Stimulated activated CD4-positive, alpha-beta T cell treated with anti-CD3 and anti-CD28 coated beads, Interleukin-1b, Interleukin-23, amount 100 ng/mL, for 1 hour (primary cell): ENCODE measurements at places on chromosomes 12 and 14.

GRCh38 chr12:89436062-89436461 is 83.8 kb upstream of the DUSP6 start:
- no peak for DNase-seq

DNA sequence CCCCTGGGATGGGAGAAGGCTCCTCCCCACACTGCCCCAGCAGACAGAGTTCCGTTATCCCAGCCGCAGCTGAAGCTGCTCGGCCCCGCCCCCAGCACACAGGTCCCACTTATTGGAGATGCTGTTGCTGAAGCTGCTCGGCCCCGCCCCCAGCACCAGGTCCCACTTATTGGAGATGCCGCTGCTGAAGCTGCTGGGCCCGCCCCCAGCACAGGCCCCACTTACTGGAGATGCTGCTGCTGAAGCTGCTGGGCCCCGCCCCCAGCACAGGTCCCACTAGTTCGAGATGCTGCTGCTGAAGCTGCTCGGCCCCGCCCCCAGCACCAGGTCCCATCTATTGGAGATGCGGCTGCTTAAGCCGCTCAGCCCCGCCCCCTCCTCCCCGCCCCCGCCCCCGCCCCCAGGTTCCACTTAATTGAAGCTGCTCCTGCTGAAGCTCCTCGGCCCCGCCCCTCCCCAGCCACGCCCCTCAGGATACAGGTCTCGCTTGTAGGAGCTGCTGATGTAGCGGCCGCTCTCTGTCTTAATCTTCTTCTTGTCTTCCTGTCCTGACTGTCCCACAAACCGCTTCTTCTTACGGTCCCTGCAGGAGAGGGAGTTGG is 12.0 kb downstream of the CFAP73 start:
- no peak for DNase-seq

- no peak for DNase-seq
Observed at GRCh38 chr14:99199846-99200653, 71.9 kb downstream of the BCL11B start.

DNA sequence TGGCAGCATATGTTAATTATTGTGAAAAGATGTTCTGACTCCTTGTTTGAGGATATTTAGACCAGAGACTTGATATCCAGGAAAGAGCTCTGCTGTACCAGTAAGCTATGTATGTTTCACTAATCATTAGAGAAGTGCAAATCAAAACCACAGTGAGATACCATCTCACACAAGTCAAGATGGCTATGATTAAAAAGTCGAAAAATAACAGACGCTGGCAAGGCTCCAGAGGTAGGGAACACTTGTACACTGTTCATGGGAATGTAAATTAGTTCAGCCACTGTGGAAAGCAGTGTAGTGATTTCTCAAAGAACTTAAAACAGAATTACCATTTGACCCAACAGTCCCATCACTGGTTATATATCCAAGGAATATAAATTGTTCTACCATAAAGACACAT is 171.6 kb downstream of the DPY19L2 start:
- DNase-seq = no peak

DNA sequence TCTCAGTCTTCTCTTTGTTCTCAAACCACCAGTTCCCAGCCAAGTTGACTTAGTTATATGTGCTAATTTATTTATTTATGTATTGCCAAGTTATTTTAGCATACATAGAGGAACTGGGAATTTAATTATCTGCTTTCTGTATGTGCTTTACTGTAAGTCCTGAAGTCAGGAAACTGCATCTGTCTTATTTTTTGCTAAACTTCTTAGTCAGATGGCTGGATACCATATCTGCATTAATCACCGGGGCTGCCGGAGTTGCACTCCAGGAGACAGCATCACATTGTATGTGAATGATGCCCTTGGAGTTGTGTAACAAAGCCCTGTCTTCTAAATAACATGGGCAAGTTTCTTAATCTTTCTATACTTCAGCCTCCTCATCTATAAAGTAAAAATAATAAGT is 96.2 kb downstream of the MON2 start:
- DNase-seq = no peak

DNA sequence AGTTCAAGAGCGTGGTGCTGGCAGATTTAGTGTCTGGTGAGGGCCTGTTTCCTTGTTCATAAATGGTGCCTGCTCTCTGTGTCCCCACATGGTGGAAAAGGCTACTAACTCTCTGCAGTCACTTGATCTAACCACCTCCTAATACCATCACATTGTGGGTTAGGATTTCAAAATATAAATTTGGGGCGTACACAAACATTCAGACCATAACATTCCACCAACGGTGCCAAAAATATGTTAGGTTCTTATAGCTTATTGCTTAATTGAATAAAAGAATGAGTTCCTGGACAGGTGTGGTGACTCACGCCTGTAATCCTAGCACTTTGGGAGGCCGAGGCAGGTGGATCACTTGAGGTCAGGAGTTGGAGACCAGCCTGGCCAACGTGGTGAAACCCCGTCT is 3.4 kb upstream of the DYRK2 start:
- DNase-seq = no peak

GRCh38 chr14:91390165-91390778 is 27.3 kb downstream of the CCDC88C start:
- DNase-seq = no peak

DNA sequence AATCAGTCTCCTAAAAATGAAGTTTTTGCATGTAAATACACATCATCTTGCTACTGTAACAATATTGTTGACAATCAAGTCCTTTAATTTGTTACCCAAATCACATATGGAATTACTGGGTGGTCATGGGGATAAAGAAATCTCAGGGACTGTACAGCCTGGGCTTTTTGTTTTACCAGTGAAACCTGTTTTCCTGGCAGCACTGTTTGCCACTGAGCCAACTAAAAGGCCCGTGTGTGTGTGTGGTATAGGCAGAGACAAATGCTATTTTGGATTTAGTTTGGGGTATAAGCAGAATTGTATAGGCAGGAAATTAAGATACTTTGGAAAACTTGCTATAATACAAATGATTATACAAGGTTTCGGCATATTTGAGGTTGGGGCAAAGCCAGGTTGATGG is 5.7 kb downstream of the NUP37 start:
- no peak for DNase-seq

GRCh38 chr12:42550800-42551199 is 38.7 kb downstream of the PRICKLE1 start:
- no peak for DNase-seq

DNA sequence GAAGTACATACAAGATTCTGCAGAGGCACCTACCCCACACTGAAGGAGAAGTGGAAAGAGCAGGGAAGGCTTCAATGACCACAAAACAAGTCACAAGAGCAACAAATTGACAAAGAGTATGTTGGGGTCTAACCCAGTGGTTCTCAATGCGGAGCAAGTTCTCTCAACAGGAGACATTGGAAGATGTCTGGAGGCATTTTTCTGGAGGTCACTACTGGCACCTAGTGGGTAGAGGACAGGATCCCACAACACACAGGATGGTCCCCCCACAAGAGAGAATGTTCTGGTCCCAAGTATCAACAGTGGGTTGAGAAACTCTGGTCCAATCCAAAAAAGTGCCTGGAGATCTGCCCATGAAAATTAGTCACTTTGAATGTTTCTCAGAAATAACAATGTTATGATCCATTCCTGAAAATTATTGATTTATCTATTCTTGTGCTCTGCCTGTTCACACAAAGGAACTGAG is 3.4 kb downstream of the SSH1 start:
- DNase-seq = no peak

GRCh38 chr14:102087762-102088011 is 843 bp upstream of the HSP90AA1 start:
- no peak for DNase-seq

GRCh38 chr14:96626916-96627315 is 124.7 kb downstream of the PAPOLA start:
- DNase-seq = no peak

GRCh38 chr14:74932401-74932901 is 9.4 kb upstream of the RPS6KL1 start:
- no peak for DNase-seq

DNA sequence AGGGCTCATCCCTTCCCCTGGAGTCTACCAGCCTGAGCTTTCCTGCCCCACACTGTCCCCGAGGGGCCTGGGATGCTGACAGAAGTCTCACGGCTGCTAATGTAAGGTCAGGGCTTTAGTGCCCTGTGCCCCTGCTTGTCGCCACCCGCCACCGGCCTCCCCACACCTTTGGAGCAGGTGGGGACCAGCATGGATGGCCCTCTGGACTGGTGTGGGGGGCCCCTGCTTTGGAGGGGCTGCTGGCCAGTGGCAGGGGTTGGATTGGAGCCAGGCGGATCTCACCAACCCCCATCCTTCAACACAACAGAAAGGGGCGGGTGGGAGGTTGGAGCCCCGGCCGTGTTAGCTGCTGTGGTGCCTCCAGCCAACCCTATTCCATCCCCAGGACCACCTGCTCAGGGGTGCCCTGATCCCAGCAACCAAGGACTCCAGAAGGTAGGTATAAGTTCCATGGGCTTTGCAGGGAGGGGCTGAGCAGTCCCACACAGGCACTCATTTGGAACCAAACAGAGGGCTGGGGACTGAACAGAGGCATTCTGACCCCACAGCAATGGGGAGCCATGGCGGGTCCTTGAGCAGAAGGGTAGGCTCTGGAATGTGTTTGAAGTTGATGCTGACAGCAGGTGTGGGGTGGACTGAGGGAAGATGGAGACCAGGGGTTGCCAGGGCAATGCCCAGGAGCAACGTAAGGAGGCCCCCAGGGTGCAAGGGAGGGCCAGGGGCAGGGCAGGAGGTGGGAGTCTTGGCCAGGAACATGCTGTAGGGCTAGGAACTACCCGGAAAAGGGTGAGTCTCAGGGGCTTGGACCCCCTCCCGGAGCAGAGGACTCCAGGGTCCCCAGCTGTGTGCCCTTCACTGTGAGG is 145.1 kb upstream of the C14orf180 start:
- no peak for DNase-seq

DNA sequence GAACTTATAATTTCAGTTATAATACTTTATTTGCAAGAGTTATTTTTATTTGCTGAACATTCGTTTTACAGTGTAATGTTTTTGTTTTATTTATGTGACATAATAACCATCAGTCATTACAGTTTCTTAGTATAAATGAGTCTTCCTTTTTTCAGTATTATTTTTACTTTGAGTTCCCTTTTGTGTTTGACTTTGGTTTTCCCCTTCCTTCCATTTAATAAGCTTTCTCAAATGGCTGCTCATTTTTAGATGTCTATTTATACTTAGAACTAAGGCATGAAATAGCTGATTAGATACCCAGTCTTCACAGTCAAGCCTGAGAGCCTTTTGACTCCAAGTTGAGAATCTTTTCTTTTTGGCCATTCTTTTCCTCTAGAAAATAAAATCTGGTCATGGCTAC is 404.5 kb downstream of the LRFN5 start:
- no peak for DNase-seq

DNA sequence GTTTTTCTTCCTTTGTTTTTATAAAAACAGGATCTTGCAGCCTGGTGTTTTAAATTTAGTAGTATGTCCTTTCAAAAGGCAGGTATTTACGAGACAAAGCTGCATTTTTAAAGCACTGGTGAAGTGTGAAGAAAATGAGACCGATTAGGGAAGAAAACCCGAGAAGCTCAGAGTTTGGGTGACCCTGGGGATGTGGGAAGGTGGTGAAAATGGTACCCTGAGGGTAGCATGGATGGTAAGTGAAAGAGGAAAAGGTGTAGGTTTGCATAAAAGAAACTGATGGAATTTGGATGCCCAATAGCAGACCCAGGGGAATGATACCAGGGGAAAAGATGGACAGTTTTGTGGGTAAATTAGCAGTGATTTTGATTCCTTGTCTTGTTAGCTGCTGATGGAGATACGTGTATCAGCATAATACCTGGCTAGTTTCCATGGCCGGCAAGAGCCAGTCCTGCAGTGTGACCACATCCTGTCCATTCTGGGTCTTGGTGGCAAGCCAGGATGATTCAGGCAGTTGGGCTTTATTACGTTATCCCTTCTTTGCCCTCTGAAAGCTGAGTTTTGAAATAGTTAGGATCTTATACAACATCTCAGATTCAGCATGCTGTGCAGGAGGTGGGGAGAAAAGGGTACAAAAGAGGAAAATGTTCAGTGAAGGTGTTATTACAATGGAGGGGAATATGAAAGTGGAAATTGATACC is 8.9 kb downstream of the BICD1 start:
- DNase-seq = no peak

- DNase-seq = no peak
Observed at GRCh38 chr12:26936559-26937442, 980 bp downstream of the INTS13 start.

GRCh38 chr12:3292677-3293412 is 198.2 kb upstream of the PRMT8 start:
- no peak for DNase-seq

DNA sequence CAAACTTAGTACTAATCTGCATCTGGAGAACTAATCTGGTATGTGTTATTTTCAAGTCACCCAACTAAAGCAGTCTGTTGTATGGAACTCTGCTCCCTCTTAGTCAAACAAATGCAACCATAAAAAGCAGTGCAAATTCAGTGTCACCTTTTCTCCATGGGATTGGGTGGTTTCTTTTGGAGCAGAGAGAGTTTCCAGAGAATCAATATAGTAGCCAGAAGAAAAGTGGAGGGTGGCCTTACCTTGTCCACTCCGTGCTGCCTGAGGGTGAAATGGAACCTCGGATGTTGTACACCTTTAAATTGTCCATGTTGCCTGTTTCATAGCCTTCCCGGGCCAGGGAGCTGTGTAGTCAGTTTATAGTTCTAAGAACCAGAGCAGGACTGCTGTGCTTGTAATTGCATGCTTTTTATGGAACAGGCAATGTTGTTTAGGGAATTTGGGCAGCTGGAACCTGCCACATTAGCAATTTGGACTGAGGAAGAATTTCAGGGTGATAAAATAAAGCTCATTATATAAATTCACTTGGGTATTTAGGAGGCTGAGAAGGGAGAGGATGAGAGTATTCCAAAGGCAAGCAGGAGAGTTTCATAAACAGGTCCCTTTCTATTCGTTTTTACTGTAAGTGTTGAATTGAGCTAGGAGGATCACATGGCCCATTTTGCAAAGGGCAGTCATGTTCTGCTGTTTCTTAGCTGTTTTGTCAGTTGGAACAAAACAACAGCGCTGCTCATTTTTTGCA is 60.5 kb downstream of the CRADD start:
- DNase-seq = no peak

DNA sequence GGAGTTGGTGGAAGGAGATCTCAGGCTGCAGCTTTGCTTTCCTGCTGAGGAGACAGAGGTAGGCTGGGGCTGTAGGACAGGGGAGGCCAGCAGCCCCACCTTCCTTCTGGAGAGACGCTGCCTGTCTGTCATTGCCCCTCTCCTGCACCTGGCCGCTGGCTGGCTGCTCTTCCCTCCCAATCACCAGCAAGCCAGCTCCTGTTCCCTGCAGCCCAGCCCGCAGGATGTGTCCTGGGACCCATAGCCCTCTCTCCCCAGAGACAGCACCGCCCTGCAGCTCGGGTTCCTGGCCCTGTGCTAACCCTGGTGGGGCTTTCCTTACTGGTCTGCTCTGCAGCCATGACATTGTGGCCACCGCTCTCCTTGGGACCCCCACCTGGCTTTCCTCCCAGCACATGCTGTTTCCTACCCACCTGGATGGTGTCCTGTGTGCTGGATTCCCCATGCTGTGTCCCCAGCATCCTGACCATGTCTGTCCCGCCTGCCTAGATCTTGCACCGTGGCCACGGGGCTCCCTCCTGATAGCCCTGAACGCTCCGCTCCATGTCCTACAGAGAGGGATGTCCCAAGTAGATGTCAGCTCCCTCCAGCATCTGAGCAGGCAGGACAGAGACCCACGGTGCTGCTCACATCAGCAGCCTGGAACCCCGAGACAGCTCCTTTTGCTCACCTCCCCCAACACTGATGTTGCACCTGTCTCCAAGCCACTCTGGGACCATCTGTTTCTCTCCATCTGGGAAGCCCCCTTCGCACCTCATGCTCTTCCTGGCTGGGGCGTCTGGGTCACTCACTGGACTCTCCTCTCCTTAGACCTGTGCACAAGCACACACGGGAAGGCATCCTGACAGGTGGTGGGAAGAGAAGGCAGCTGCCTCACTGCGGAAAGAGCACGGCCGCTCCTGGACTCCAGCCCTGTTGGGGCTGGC is 1.1 kb upstream of the MTA1 start:
- DNase-seq = no peak
